ENCODE measurements at places on chromosomes 2 and 18.

- no peak for DNase-seq
Observed at GRCh38 chr2:126222278-126222677, 433.7 kb upstream of the GYPC start.

DNA sequence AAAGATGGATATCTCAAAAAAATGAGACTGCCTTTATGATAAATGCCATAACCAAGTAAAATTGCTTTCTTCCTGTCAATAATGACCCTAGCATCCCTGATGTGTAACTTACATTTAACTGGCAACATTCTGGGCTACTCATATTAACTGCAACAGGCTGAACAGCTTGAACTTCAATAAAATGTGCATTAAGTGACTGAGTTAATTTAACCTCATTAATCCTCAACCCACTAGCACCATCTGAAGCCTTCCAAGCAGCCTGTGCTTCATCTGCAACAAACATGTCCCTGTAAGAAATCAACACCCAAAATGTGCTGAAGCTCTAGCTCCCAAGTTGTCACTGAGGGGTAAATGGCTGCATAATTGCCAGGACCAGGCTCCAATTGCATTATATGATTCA is 296.2 kb upstream of the ZC3H15 start:
- DNase-seq = no peak

- no peak for DNase-seq
Observed at GRCh38 chr2:88537640-88538039, 85.1 kb upstream of the FOXI3 start.

DNA sequence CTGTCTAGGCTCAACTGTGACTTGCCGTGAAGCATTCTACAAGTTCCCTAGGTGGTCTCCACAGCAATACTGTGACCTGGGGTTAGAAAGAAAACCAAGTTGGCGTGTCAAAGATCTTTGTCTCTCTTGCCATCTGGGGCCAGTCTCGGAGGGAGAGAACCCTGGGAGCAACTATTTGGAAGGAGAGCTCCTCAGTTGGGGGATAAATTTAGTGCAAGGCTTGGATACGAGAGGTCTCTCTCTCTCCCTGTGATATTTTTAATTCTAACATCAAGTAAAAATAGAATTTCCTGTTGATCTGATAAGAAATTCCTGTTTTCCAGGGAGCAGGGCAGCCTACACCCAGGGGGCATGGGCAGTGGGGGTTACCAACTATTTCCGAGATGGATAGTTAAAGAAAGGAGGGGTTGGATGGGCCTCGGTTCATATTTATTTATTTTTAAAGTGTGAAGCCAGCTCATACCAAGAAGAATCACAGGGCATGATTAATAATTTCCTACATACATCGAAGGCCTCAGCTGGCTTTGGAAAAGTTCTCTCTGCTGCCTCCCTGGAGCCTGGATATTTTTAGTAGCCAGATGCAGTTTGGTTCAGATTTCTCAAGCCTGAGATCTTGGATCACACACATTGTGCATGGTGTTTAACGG is 62.8 kb downstream of the EHD3 start:
- no peak for DNase-seq

DNA sequence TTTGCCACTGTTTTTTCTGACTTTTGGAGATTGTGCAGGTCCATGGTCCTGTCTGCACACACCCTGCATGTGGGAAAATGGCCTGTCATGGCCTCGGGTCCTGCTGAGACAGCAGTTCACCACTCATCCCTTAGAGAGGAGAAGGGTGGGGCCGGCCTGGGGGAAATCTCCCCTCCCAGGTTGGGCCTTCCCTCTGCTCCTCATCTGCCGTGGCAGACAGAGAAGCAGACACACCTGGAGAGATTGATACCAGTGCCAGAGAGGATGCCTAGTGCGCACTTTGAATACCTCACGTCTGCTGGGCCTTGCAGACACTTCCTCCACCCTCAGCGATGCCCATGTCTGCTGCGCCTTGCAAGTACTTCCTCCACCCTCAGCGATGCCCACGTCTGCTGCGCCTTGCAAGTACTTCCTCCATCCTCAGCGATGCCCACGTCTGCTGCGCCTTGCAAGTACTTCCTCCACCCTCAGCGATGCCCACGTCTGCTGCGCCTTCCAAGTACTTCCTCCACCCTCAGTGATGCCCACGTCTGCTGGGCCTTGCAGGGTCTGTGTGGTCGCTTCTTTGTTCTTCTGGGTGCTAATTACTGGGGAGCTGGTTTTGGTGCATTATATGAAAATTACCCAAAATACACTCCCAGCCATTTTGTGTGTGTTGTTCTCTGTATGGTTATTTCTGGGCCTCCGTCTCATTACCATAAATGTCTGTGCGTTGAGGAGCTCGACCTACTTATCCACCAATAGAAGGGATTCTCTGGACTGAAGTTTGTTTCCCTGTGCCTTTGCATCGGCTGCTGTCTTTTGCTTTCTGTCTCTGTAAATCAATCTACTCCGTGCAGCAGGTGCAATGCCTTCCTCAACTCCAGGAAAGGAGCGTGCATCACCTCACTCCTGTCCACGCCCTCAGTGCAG is 186.9 kb upstream of the PXDN start:
- DNase-seq = no peak

DNA sequence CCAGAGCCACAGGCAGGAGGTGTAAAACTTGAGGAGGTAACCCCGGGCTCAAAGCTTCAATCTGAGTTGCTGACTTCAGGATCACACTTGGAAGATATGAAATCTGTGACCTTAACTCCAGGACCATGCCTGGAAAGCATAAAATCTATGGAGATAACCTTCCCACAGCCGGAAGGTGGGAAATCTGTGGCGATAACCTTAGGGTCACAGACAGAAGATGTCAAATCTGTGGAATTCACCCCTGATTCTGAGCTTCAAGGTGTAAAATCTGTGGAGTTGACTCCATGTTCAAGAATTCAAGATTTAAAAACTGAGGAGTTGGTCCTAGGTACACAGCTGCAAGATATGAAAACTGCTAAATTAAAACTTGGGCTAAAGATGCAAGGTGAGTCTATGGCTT is 11.6 kb upstream of the ZNF512 start:
- DNase-seq = no peak

- no peak for DNase-seq
Observed at GRCh38 chr2:216371721-216372702, at the start of gene MARCHF4. MARCHF4 (minus strand) TSS chr2:216372483; CDS start chr2:216370260, 2,223 bp downstream.

GRCh38 chr2:38590053-38590452 is 12.7 kb downstream of the HNRNPLL start:
- no peak for DNase-seq

DNA sequence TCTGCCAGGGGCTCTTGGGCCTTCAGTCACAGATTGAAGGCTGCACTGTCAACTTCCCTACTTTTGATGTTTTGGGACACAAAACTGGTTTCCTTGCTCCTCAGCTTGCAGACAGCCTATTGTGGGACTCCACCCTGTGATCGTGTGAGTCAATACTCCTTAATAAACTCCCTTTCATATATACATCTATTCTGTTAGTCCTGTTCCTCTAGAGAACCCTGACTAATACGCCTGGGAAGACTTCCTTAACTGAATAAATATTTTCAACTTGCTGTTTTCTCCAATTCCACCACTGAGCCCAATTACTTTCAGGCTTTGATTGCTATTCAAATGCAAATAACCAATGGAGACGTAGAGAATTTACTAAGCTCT is 61.4 kb upstream of the CCDC195 start:
- DNase-seq = no peak

GRCh38 chr2:46970334-46971288 is 55.0 kb upstream of the MCFD2 start:
- no peak for DNase-seq

- DNase-seq = no peak
Observed at GRCh38 chr2:84556190-84556589, 39.9 kb downstream of the DNAH6 start.

GRCh38 chr18:51824746-51825145 is 515.3 kb upstream of the DCC start:
- no peak for DNase-seq

DNA sequence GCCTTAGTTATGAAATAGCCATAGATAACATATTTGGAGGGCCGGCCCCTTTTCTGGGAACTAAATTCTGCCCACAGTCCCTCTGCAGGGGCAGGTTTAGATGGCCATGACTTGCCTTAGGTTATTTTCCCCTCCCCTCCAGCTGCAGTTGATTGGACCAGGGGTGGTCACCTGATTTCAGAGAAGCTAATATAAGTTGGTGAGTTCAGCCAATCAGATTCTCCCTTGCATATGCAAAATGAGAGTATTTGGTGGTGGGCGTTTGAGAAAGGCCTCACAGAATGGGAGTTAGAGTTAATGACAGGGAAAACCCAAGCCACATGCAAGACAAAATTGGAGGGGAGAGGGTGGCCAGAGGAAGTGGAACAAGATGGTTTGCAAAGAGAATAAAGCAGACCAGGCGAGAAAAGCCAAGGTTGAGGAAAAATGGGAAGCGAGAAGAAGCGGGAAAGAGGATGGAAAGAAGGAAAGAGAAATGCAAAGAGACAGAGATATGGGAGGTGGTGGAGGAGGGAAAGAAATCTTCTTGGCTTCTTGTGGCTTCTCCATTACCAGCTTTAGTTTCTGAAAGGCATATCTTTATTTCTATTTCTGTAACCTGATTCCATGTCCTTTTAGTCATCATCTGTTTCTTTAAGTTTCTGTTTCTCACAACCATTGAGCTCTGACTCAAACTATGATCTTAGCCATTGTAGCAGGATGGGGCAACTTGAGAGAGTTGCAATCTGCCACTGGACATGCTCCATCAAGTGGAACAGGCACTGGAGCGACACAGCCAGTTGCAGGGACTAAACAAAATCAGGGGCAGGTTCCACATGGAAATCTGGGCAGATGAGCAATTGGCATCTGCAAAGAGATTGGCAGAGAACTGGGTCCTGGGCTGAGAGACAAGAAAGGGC is 108.1 kb upstream of the SIX3 start:
- no peak for DNase-seq

DNA sequence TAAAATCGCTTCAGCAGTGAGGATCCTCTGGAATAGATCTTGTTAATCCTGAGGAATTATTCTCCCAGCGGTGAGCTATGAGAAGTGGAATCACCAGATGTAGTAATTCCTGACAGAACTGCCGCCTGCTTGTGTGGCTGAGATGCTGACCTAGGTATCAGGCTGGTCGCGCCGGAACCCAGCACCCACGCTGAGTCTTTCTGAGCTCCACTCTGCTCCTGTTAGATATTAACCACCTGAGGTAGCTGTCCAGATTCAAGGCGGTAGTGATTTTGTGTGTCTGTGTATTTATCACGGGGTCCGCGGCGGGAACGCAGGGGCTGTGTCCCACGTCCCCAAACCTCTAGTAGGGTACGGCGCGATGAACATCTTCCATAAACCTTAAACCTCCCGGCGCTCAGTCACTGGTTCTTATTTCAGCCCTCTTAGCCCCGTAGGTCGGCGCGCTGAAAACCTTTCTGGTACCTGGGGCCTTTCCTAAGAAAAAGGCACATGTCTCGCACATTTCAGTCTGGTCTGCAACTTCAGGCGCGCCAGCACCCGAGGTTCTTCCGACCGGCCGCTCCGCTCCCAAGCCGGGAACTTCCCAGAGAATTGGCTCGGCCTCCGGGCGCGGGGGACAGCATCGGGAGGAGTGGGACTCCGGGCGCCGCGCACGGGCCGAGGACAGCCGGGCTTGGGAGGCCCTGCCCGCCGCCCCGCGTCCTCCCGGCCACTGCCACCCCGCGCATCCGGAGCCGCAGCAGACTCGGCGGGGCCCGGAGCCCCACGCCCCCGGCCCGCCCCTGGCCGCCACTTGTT is 542 bp upstream of the CNNM3 start:
- DNase-seq = no peak

DNA sequence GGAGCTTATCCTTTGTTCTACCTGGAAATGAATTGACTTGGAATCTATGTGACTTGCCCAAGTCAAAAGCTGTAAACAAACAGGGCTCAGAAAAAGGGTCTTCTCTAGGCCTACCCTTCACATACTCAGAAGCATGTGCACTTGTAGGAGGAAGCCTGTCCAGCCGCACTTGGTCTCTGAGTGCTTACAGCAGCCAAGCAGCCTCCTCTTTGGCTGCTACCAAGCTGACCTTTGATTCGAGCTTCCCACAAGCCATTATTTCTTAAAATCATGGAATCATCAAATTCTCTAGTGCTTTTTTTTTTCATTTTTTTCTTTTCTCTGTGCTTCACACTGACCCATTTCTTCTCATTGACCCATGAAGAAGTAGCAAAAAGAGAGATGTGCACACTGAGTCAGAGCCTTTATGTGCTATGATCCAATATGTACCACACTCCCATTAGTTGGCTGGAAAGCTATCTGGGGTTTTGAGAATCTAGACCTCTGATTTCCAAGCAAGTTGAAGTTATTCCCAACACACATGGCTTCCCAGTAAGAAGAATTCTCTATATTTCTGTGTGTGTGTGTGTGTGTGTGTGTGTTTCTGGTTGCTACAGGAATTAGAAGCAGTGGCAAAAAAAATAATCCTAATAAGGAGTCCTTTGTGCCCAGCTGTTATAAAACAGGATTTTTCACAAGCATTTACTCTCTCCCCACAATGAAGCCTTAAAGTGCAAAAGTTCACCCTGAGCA is 550.3 kb upstream of the TNP1 start:
- DNase-seq = no peak

GRCh38 chr18:40855661-40856060 is 1099.4 kb upstream of the PIK3C3 start:
- DNase-seq = no peak

DNA sequence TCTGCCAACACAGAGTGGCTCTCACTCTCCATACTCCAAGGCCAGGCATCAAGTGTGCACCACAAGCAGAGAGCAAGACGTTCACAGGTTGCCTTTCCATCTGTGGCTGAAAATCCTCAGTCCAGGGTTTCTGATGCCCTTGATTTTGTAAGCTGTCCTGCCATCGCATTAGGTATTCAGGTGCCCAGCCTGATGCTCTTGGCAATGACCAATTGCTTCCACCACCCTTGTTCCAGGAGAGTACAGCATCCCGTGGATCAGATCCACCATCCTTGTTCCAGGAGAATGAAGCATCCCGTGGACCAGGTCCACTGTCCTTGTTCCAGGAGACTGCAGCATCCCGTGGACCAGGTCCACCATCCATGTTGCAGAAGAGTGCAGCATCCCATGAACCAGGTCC is 133.4 kb upstream of the GPC1 start:
- DNase-seq = no peak

GRCh38 chr18:11520536-11520935 is 88.9 kb upstream of the SLC35G4 start:
- DNase-seq = no peak

- DNase-seq = no peak
Observed at GRCh38 chr18:24632158-24632988, 171.9 kb downstream of the HRH4 start.

All from fibroblast of skin of left biceps (primary cell).